ENCODE measurements at places on chromosomes 11 and 22.

DNA sequence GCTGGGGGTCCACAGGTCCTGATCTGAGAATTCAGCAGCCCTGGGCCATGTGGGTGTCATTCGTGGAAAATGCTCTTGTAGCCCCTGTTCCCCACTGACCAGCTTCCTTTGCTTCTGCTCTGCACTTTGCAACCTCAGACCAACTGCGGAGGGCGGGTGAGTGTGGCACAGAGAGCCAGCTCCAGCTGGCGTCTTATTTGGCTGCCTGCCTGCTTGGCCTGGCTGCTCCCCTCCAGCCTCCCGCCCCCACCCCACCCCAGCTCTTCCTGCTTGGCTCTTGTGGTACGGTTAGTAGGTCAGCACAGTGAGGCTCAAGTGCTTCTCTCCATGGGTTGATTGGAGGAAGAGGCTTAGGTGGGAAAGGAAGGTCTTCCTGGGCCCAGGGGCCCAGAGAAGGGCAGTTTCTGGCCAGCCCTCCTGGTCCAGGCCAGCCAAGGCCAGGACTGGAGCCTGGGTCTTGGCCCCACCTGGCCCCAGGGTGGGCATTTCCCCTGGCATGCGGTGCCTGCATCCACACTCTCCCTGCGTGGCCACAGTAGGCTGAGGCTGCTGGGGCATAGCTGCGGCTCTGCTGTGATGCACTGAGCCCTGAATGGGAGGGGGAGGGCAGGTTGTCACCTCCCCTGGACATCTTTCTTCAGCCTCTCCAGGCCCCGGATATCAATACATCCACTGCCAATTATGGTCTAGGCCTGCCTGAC, 26.5 kb downstream of the MYO7A start:
- no peak for DNase-seq

GRCh38 chr11:118929501-118930093, 3.9 kb upstream of the BCL9L start:
- DNase-seq = peak; percentile 90

- DNase-seq = no peak
These were observed 165.8 kb upstream of the B3GAT1 start for GRCh38 chr11:134577751-134578395.

GRCh38 chr11:28826807-28827206, 718.6 kb downstream of the METTL15 start:
- DNase-seq = no peak

DNA sequence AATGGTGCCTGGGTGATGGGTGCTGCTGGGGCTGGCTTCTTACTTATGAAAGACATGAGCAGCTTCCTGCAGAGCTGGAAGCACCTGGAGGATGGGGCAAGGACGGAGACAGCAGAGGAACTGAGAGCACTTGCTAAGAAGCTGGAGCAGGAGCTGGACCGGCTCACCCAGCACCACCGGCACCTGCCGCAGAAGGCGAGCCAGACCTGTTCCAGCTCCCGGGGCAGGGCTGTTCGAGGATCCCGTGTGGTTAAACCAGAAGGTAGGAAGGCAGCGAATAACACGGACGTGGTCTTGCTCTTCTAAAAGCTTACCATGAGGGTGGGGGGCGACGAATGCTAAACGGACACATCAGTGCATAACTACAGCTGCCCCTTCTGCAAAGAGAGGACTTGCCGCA, 9.3 kb downstream of the APOL5 start:
- no peak for DNase-seq

DNA sequence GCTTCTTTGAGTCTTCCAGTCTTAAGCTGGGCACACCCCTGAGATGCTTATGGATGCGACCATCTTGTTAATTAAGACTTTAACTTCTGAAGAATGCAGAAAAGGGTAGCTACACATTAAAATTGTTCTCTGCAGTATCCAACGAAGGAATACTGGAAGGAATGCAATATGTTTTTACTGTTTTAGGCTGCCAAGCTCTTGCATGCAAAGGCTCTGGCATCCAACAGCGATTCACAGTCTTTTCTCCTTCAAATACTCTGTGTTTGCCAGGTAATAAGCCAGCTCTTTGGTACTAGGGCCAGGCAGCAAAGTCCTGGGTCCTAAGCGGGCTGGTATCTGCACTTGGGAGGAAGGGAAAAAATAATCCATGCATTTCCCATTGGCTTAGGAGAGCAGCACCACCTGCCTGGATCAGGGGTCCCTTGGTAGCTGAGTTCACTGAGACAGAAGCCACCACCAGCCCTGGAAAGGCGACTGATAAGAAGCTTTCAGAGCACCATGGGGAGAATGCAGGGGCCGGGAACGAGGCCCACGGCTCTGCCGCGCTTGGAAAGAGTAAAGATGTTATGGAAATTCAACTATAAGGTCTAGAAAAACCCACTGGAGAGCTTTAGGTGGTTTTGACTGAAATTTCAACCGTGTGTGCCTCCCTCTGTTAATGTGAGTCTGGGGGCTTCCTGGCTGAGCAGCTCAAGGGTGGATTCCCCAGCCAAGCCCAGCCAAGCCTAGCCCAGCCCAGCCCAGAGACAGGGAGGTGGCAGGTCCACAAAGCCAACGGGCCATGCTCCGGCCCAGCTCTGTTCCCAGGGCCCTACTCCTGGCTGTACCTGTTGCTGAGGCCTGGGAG, 67.0 kb upstream of the CCND1 start:
- DNase-seq = no peak

GRCh38 chr11:27896096-27896495, 195.8 kb upstream of the BDNF start:
- DNase-seq = no peak

DNA sequence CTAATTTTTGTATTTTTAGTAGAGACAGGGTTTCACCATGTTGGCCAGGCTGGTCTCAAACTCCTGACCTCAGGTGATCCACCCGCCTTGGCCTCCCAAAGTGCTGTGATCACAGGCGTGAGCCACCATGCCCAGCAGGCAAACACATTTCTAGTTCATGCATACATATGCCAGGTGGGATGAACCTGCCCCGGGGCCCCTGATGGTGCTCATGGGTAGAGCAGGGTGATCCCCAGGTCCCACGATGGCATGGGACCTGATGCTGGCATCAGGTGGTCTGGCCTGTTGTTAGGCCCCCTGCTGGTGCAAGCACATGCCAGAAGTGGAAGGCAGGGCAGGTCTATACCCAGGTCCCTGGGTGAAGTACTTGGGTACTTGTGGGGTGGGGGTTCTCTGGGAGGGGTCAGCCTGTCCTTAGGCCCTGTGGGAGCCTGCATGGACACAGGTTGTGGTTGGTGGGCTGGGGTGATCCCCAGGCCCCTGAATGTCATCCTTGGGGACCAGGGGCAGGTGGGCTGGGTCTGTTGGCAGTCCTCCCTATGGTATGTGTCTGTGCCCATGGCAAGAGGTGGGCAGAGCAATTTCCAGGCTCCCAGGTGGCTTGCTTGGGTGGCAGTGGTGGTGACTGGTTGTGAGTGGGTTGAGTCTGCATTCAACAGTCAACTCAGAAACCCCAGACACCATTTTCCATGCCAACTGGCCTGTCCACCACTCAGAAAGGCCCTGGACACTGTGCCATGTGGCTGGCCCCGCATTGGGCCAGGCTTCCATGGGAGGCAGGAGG, 9.6 kb upstream of the RGL4 start:
- no peak for DNase-seq

DNA sequence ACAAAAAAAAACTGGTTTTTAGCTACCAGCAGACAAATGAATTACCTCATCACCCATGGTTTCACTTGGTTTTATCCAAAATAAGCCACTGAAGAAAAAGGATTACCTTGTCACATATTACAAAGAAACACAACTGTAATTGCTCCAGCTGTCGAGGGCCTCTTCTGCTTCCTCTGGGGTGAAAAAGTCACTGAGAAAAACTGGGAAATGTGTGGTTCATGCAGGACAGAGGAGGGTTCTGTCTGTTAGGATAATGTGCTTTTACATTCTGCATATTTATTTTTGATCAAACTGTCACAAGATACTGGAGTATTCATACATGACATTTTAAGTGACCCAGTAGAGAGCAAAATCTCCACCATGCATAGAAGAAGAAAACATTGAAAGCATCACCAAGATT, 211.7 kb downstream of the NAV2 start:
- no peak for DNase-seq

GRCh38 chr11:57713835-57714234, 1.4 kb downstream of the TMX2 start:
- no peak for DNase-seq

DNA sequence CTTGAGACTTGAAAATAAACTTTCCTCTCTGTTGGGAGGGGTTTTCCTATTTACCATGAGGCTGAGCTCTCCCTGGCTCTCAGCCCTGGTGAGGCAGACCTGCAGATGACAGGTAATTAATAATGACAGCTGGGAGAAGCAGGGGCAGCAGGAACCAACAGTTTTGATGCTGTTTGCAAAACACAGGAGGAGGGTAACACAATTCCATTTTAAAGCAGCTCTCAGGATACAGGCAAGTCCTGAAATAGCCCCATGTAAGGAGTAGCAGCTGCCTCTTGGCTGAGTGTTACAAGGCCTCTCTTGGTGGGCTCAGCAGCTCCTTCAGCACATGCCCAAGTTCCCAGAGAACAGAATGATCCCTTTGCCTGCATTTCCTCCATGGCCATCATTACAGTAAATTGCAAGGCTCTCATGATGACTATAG, 13.3 kb downstream of the PARVA start:
- no peak for DNase-seq

DNA sequence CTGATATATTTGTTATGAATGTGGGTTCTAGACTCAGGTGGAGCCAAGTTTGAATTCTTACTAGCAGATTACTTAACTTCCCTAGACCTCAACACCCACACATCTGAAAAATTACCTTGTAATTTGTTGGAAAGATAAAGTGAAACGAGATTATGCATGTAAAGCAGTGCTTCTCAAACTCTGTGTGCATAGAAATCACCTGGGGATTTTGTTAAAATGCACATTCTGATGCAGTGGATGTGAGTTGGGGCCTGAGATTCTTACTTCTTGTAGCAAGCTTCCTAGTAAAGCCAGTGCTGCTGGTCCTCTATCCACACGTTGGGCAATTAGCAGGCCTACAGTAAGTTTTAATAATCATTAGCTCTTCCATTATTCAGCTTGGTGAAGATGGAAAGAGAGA, 15.1 kb upstream of the CEP295 start:
- no peak for DNase-seq

DNA sequence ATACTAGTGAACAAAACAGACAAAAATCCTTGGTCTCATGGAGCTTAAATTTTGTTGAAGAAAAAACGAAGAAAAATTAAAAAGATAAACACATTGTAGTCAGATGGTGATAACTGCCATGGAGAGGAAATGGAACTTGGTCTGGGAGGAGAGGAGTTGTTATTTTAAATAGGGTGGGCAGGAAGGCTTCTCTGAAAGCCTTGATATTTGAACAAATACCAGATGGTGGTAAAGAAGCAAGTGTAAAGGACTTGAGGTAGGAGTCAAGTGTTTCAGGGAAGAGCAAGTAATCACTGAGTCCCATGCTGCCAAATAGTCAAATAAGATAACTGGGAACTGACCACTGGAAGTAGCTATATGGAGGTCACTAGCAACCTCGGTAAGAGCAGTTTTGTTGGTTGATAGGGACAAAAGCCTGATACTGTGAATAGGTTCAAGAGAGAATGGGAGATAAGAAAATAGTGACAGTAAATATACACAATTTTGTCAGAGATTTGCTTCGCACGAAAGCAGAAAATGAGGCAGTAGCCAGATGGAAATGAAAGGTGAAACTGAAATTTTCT, 55.1 kb downstream of the SESN3 start:
- DNase-seq = no peak

DNA sequence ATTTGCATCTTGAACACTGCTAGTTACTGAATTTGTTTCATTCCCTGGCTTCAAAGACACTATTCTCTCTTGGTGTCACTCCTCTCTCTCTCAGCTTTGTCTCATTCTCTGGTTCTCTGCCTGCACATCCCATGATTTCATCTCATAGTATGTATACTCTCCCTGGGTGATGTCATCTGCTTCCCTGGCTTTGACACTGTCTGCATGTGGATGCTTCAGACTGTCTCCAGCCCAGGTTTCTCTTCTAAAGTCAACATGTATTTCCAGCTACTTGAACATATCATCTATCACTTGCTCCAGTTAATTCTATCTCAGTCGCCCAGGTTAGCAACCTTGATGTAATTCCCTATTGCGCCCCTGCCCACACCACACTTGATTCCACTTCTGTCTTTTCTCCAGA, 9.3 kb upstream of the ACAT1 start:
- DNase-seq = no peak

DNA sequence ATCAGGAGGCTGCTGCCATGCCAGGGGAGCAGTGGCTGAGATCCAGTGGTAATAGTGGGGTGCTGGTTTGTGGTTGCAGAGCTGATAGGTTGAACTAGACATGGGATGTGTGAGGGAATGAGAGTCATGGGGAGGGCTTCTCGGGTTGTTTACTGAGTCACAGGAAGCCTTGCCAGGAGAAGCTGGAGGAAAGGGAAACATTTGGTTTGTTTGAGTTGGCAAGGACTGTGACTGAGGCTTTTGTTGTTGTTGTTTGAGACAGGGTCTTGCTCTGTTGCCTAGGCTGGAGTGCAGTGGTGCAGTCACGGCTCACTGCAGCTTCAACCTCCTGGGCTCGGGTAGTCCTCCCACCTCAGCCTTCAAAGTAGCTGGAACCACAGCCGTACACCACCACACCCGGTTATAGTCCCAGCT, 49.3 kb downstream of the CABIN1 start:
- DNase-seq = no peak

DNA sequence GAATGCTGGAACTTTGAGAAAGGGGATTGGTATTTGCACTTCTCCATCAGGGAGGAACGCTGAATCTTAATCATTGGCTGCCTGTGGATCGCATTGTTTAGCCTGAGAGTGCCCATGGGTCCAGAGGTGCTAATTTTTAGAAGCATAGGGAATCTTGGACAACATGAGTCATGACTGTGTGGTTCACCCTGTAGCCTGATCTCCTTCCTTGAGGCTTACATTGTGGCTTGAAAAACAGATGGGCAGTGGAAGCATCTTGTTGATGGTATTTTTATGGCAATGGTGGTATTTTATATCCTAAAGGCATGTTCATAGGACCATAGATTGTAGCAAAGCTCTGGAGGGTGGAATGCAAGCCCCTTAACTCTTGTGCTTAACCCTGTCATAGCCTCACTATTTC, 99.2 kb upstream of the DBX1 start:
- DNase-seq = no peak

- DNase-seq = no peak
These were observed 26.6 kb downstream of the NF2 start for GRCh38 chr22:29629903-29630516.

GRCh38 chr22:41417622-41418390, 28.8 kb downstream of the TOB2 start:
- no peak for DNase-seq

DNA sequence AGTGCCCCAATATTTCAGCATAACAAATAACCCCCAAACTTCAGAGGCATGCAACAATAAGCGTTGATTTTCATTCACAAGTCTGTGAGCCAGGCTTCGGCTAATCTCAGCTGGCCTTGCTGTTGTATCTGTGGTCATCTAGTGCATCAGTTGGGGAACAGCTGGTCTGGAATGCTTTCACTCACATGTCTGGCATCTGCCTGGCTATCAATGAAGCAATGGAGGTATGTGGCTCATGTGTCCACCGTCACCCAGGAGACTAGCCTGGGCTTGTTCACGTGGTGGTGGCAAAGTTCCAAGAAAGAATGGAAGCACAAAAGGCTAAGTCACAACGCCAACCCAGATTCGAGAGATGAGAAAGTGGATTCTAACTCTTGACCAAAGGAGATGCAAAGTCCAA, 304.8 kb upstream of the ISX start:
- no peak for DNase-seq
